Inflammatory macrophage treated with lipopolysaccharide for 4 hours (primary cell): ENCODE measurements at places on chromosomes 16 and 17.

DNA sequence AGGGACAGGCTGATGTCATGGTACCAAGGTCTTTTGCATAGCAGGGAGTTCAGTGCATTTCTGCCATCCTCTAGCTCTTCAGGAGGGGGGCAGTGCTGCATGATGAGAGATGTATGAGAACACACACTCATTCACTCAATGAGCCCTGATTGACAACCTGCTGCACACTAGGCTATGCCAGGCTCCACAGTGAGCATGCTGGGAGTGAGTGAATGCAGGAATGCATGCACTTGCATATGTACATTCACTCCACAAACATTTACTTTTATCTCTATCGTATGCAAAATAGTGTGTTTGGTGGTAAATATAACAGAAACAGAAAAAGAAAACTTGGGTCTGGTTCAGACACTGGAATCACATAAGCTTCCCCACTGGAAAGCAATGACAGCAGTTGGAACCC lies 374.1 kb upstream of the C16orf82 start:
- DNase-seq, result no peak

- no peak for DNase-seq
These were observed 61.4 kb downstream of the ZDHHC7 start for GRCh38 chr16:84949772-84950436.

- DNase-seq, result no peak
These were observed 32.6 kb downstream of the SBK1 start for GRCh38 chr16:28324887-28325279.

- DNase-seq, result no peak
These were observed 3.2 kb downstream of the TPSG1 start for GRCh38 chr16:1221628-1222552.

DNA sequence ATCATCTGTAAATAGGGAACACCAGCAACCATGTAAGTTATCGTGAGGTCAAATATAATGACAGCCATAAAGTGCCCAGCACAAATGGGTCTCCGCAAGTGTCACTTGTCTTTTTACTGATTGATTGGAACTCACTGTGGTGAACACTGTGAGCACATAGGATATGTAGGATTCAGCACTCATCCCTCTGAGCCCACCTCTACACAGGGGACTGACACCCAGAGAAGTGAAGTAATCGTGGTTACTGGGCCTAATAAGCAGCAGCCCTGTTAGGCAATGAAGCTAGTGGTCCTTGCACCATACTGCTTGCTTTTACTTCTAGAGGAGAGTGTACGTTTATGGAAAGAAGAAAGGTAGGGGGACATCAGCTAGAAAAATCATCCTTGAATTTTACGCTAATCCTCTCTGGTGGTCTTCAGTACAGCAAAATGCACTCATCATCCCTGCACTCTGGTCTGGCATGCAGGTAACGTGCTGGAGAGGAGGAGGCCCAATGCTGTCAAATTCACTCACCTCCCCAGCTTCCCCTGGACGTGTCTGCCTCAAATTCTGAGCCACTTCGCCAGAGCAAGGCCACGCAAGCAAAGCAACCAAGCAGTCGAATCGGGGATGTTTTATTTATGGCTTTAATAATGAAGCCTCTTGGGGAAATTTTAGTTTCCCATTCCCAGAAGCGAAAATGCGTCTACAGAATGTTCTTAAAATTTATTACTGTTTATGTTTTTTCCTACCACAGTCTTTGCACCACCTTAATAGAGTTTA lies 74.7 kb downstream of the YPEL2 start:
- DNase-seq, result no peak

DNA sequence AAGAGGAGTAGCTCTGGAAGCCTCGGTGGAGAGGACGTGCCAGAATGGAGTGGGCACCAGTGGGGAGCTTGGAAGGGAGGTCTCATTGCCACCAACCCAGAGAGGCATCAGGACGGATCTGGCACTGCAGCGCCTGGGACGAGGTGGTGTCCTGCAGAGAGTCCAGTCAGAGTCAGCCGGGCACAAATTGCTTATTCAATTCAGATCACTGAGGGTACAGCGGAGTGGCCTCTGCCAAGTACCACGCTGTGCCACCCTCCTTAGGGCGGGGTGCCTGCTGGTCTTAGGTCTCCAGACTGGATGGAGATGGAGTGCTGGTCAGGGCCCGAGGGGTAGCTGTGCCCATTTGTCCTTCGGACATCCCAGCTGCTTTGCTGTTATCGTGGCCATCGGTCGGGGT lies 18.9 kb upstream of the SPPL2C start:
- no peak for DNase-seq

DNA sequence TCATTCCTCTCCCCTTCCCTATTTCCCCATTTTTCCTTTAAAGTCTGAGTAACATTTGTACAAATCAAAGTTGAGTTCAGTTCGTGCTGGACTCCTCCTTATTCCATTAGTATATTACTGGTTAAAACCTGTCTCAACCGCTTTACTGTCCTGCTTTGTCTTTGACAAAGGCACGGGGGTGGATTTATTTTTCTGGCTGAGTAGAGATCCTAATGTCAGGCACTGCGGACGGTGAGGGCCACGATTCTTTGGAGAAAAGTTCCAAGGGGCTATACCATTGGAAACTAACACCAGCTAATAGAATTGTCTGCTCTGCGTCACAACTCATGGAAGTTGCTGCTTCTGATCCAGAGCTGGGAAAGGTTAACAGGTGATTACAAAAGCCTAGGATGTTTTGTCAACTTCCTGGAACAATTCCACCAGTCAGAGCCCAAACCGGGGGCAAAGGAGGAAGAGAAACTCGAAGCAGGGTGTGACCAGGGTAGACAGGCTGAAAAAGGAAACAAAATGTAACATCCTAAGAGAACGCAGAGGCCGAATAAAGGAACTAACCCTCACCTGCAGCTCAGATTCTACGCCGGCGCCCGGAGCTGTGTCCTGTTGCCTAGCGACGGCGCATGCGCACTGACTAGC lies 12.4 kb downstream of the TAT start:
- peak; percentile 72 for DNase-seq

DNA sequence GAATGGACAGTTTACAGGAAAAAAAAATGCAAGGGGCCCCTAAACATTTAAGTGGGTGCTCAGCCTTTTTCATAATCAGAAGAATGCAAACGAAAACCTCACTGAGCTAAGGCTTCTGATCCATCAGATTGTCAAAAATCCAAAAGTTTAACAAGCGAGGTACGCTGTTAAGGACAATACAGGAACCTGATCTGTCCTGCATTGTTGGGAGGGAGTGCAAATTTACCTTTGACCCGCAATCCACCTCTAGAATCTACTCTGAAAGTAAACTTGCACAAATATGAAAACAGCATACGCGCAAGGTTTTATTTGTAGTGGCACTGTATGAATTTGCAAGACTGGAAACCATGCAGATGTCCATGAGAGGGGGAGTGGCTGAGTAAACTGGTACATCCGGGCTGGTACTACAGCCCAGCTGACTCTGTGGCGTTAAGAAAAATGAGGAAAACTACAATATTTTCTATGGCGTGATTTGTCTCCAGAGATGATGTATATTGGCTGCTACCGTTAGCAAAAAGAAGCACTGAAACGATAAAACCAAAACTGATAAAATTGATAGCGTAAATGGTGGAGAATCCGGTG lies 28.8 kb upstream of the ST6GALNAC1 start:
- DNase-seq, result no peak

DNA sequence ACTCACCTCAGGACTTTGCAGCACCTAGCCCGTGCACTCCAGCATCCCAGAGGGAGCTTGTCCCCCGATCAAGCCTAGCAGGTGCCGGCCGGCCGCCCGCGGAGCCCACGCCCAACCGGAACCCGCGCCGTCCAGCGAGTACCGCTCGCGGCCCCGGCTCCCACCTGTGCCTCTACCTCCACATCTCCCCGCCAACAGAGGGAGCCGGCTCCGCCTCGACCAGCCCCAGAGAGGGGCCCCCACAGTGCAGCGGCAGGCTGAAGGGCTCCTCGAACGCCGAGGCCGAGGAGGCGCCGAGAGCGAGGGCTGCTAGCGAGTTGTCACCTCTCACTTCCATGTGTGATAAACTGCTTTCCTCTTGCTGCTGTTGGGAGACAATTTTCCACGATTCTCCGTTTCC lies 41.1 kb upstream of the DHRS7B start:
- DNase-seq, result no peak

- DNase-seq, result no peak
These were observed 14.7 kb downstream of the RABEP2 start for GRCh38 chr16:28910086-28911031.

- DNase-seq, result no peak
These were observed 385.5 kb downstream of the TMEM114 start for GRCh38 chr16:8204769-8205168.

- DNase-seq, result no peak
These were observed 14.8 kb downstream of the SNTB2 start for GRCh38 chr16:69201787-69202186.

DNA sequence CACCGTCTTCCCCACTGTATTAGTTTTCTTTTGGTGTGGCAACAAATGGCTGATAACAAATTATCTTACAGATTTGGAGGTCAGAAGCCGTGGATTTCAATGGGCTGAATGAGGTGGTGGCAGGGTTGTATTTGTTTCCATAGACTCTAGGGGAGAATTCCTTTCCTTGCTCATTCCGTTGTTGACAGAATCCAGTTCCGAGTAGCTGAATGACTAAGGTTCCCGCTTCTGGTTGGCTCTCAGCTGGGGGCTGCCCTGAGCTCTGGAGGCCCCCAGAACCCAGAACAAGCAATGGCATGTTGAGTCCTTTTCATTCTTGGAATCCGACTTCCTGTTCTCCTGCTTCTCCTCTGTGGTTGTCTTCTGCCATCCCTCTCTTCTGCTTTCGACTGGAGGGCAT lies 280.4 kb downstream of the SNX29 start:
- DNase-seq, result no peak

DNA sequence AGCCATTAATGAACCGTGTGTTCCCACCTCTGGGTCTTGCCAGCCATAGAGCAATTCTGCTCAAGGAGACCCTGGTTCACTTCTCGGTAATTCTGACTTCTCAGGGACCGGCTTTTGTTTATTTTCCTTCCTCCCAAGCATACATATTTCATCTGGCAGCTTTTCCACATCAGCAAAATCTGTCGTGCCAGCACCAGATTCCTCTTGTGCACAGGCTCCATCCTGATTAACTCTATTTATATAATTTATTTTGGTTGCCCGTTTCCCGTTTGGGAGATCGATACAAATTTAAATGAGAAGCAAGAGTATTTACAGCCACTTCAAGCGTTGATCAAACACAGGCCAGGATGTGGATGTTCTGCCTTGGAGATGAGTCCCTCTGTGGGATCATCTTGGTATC lies 161.9 kb upstream of the XYLT1 start:
- no peak for DNase-seq

- DNase-seq, result no peak
These were observed 114.3 kb downstream of the MGAT5B start for GRCh38 chr17:76982408-76983074.

GRCh38 chr17:44004761-44005526 lies 522 bp downstream of the NAGS start:
- DNase-seq, result no peak

DNA sequence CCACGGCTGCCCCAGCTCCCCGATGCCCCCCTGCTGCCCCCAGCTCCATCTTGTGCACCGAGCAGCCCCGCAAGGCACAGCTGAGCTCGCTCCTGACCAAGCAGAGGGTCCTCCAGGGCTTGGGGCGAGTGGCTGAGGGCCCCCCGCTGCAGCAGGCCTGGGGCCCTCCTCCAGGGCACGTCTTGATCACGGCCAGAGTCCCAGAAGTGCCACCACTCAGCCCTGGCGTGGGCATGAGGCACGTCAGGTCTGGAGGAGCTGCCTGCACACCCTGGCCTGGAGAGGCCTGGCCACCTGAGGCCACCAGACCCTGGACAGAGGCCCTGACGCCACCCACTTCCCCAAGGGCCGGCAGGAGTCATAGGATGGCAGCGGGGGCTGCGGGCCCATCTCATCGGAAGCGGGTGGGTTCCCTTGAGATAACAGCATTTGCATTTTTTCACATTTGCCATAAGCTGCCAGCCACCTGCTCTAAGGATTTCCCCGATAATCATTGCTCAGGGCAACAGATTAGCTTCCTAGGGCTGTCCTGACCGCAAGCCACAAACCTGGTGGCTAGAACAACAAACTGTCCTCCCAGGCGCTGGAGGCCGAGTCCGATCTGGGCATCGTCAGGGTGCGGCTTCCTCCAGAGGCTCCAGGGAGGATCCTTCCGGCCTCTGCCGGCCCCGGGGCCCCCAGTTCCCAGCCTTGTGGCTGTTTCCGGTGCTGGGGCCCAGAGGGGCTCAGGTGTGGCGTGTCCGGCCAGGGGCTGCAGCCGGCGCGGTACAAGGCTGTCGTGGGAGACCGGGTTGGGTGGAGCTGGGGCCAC lies 23.9 kb upstream of the C1QTNF8 start:
- DNase-seq, result no peak
